ENCODE measurements at places on chromosomes 7 and 10. TPM values are rescaled to one million over a fixed set of nuclear protein-coding genes. Genes with fewer than 3 reads are reported as not detected.
A peak's percentile ranks its signal among the peaks of the same experiment; 100 is the strongest.

PRKCQ gene
- polyA plus RNA-seq, result 0.13 TPM

POU6F2 gene
- not detected for polyA plus RNA-seq

- H3K27me3 ChIP-seq, result no peaks in the 10 kb centered on the region
- H3K27ac ChIP-seq, result no peak overlapping the region
- no peak overlapping the region for H3K4me3 ChIP-seq
- no peak for DNase-seq
- H3K36me3 ChIP-seq, result no peaks in the 10 kb centered on the region
- no peaks in the 10 kb centered on the region for H3K4me1 ChIP-seq
These were observed 295.7 kb upstream of the GALNT17 start for GRCh38 chr7:70836279-70836678.

DNA sequence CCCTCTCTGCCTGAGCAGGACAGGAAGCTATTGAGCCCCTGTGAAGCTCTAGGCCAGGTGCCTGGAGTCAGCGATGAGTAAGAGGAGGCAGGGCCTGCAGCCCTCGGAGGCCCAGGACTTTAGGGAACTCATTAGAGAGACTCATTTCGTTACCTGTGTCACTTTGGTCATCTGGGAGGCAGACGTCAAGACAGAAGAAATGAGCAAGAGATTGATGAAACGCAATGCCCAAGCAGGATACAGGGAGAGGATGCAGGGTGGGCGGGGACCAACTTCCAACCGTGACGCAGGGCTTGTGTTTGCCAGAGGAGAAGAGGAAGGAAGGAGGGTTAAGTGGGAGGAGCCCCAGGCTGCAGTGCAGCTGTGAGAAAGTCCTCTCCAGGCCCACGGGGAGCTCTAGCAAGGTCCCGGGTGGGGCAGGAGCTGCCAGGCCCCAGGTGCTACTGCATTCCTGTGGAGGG, 26.4 kb upstream of the GNA12 start:
- H3K36me3 ChIP-seq, result no peaks in the 10 kb centered on the region
- H3K27me3 ChIP-seq, result no peaks in the 10 kb centered on the region
- H3K4me1 ChIP-seq, result no peaks in the 10 kb centered on the region
- H3K27ac ChIP-seq, result no peak overlapping the region
- peak; percentile 38 for DNase-seq

PTER gene
- 8.6 TPM for polyA plus RNA-seq

DNA sequence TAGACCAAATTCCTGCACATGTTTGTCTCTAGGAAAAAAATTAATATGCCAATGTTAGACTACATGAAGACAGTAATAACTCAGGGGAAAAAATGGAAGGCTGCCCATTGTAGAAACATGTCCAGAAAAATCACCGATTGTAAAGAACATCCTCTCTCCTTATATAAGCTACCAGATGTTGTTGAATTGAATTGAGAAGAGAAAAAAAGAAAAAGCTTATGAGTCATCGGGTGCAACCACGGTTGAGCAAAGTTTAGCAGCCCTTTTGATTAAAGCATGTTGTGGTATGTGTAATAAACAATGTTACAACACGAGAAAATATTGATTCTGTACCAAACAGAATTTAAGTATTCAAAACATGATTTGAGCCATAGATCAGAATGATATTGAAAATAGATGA, 102.3 kb upstream of the ARHGAP21 start:
- DNase-seq, result no peak
- no peak overlapping the region for H3K27ac ChIP-seq
- no peak overlapping the region for H3K4me3 ChIP-seq
- H3K36me3 ChIP-seq, result no peaks in the 10 kb centered on the region
- no peaks in the 10 kb centered on the region for H3K4me1 ChIP-seq
- H3K27me3 ChIP-seq, result no peaks in the 10 kb centered on the region

DNA sequence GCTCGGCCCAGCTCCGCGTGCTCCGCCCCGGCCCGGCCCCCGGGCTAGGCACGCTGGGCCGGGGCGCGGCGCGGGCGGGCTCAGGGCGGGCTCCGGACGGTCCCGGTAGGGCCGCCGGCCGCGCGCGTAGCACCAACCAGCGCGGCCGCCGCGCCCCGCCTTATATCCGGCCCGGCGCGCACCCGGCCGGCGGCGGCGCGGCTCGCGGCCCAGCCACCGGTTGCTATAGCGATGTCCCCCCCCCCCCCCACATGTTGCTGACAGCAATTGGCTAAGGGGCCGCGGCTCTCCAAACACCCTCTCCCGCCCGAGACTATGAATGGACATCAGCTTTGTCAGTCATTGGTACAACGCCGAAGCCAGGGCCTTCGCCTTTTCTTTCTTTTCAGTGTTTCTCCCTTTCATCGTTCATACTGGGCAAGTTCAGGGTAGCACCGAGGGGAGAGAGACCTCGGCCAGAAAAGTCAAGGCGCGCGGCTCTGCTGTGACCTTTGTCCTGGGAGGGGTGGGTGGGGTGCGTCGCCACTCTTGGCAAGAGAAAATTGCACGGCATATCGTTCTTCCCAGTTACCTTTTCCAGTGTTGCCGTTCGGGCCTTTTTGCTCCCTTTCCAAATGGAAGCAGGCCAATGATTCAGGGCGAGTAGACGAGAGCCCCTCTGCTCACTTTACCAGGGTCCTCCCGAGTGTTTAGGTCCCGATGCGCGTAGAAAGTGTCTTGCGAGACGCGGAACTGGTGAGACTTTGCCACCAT, 354.2 kb downstream of the DNAJB6 start:
- peak overlapping the region; percentile 41 for H3K4me3 ChIP-seq
- peaks cover 4% of the 10 kb centered on the region for H3K4me1 ChIP-seq
- H3K27ac ChIP-seq, result no peak overlapping the region
- DNase-seq, result no peak

All from liver (tissue), 10 donors.